ENCODE measurements at places on chromosomes 16 and 17.
A peak's percentile ranks its signal among the peaks of the same experiment; 100 is the strongest.

DNA sequence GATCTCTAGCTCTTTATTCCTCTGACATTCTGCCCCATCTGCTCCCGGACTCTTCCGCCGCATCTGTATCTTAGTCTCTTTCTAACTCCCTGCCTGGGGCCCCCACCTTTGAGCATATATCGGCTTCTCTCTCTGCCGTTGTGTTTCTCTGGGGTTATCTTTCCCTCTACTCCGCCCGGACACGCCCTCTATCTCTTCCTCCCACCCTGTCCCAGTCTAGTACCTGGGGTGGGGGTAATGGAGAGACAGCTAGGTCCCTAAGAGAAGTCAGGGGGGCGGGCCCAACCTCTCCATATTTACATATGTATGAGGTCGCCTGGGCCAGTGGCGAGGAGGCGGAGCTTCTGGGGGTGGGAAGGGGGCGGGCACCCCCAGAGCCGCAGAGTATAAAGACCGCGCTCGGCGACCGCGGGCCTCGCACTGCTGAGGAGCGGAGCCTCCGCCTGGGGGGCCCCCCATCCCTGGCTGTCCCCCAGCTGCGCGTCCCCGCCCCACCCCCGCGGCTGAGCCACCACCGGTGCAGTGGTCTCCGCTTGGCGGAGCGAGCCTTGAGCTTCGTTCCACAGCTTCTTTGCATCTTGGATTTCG lies at the start of gene ATP1B2:
Gene ATP1B2, plus strand, starts transcription at position 418 of the 588 bp plus-strand sequence. CDS start 593 bp downstream, outside the sequence.
- DNase-seq, result peak; percentile 79

GRCh38 chr17:81143200-81143527 lies 22.1 kb upstream of the PVALEF start:
- no peak for DNase-seq

DNA sequence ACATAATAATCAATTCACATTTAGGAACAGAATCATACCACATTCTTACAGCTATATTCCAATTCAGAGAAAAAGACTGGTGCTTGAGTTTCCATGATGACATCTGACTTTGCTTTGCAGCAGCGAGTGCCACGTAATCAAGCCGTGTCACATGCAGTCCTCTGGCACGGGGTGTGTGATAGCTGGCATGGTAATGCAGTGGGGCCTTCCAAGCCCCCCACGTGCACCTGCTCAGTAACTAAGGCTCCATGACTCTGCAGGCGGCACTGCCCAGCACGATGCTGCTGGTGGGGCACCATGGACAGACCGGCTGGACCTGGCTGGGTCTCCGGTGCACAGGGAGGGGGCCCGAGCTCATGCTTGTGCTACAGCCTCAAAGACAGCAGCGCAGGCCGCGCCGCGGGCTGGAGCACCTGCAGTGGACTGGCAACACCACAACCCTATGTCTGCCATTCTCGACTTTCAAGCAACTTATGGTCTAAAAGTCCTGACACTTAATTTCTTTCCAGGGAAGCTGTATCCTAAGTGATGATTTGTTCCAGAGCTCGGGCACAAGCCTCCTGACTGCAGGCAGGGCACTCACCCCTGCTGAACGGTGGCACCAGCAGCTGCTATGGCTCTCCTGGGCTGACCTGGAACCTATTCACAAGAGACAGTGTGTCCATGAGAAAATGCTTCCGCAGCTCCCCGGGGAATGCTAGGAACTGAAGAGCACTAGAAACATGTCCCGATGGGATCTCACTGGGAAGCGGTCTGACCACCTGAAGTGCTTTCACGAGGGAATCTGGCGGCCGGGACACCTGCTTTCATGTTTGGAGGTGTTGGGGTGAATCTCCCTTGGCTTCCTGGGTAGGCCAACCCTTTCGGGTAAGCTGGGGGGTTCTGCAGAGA lies 99.5 kb upstream of the DNAH17 start:
- no peak for DNase-seq

DNA sequence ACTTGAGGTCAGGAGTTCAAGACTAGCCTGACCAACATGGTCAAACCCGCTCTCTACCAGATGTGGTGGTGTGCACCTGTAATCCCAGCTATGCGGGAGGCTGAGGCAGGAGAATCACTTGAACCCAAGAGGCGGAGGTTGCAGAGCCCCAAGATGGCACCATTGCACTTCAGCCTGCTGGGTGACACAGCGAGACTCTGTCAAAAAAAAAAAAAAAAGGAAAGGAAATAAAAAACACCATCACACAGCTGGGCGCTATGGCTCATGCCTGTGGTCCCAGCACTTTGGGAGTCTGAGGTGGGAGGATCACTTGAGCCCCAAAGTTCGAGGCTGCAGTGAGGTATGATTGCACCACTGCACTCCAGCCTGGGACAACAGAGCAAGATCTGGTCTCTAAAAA lies 13.3 kb upstream of the SBK1 start:
- no peak for DNase-seq

GRCh38 chr17:14205992-14206461 lies 30.6 kb downstream of the CDRT15 start:
- DNase-seq, result peak; percentile 72

GRCh38 chr17:73452009-73452408 lies 140.2 kb upstream of the CDC42EP4 start:
- no peak for DNase-seq

- no peak for DNase-seq
Measured at GRCh38 chr16:74740795-74741304, 33.8 kb downstream of the FA2H start.

DNA sequence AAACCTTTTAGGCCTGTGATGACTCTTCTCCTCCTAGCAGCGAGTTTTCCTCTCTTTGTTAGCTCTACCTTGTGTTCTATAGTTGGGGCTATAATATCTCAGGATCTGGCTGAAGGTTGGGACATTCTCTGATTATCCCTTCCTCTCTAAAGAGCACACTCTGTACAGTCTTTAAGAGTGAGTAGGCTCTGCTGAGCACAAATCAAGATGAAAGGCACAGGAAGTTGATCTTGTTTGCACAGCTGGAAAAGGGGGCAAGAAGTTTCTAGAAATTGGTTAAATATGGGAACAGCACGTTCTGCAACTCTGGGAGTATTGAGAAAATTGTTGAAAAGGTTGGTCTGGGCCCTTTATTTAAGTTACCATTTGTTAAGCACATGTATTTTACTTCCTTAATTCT lies 240.9 kb downstream of the CDH11 start:
- DNase-seq, result no peak

GRCh38 chr16:30115238-30115637 lies 1.9 kb upstream of the GDPD3 start:
- DNase-seq, result no peak

GRCh38 chr17:51537996-51538550 lies 277.7 kb downstream of the UTP18 start:
- DNase-seq, result no peak

GRCh38 chr16:79114759-79115158 lies 485.8 kb downstream of the MAF start:
- DNase-seq, result no peak

GRCh38 chr17:67248291-67248690 lies 3.3 kb upstream of the HELZ start:
- DNase-seq, result no peak
